ENCODE measurements at places on chromosomes 2 and 18.
A peak's percentile ranks its signal among the peaks of the same experiment; 100 is the strongest.

DNA sequence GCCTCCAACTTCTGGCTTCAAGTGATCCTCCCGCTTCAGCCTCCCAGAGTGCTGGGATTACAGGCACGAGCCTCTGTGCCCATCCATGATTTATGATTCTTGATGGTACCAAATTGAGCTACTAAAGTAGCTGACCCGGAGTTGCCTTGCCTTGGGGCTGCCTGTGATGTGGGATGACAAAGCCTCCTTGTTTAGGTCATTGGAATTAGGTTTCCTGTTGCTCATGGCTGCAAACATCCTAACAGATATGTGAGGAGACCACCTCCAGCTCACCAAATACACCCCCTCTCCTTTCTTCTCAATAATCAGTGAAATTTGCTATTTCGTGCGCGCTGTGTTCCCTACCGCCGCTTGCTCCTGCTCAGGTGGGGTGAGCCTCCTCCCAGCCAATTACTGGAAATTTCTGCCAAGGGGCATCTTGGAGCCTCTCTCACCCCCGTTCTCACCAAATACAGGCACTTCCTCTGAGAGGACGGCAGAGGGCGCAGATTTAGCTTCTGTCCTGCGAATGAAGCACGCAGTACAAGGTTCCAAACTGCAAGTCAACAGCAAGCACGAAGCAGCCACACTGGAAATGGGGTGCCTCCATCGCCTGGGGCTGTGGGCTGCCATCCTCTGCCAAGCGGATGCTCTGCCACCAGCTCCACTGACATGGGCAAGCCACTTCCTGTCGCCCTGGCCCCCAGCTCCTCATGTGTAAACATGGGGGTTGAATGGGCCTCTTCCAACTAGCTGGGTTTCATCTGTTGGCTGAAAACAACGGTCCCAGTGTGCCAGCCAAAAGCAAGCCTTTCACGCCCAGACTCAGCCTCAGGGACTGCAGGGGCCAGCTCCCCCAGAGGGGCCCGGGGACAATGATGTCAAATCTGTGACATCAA, 71.7 kb downstream of the NCAPH start:
- DNase-seq: peak; percentile 77

GRCh38 chr2:43001055-43001378, 208.6 kb upstream of the HAAO start:
- DNase-seq: no peak

DNA sequence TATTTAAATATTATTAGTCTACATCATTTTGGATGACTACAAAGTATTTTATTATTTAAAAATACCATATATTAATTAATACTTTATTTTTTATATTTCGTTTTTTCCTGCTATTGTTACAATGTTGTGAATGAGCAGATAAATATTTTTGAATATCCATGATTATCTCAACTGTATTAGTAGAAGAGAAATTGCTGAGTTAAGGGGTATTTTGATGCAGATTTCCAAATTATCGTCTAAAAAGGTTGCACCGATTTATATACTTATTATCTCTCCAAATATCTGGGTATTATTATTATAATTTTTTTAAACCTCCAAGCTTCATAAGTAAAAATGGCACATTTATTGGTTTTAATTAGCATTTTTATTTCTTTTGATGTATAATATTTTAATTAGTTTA, 8.9 kb upstream of the IL1RL1 start:
- DNase-seq: no peak

DNA sequence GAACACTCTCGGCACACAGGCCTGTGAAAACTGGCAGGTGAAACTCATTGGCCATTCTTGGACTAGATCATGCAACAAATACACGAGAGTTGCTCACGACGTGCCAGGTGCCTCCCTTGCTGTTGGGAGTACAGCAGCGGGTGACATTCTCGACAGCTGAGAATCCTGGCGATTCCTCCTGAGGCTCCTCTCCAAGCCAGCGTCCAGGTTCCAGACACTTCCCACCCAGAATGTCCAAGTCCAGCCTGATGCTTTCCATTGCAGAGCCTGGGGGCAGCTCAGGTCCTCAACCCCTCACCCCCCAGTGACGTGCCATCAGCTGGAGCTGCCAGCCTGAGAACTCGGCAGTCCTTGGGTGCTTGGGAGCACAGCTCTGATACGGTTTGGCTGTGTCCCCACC, 124.2 kb downstream of the PXDN start:
- no peak for DNase-seq

GRCh38 chr2:84121-84520, 37.8 kb upstream of the FAM110C start:
- peak; percentile 2 for DNase-seq

DNA sequence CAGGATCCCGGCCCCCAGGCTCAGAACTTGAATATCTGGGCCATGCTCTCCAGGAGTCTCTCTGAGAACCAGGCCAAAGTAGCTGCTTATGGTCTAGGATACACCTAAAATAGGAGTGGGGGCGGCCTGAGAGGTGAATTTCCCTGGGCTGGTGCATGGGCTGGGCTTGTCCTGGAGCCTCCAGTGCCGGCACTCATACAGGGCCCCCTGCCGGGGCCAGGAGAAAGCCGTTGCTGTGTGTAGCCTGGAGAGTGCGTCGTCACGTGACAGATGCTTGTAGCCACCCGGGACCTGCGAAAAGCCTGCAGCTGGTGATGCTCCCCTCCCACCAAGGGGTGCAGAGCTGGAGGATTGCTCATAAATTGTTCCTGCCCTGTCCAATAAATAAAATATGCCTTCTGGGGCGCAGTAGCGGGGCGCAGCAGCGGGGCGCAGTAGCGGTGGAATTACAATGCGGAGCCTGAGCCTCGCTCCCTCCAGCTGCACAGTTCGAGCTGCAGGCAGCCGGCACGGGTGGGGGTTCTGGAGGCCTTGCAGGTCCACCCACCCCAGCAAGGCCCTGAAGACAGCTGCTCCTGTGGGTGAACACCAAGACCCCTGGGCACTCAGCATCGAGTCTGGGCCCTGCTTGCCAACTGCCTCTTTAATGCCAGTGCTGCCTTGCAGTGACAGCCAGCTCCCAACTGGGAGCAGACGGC, 289.9 kb downstream of the NDUFA10 start:
- peak; percentile 22 for DNase-seq

DNA sequence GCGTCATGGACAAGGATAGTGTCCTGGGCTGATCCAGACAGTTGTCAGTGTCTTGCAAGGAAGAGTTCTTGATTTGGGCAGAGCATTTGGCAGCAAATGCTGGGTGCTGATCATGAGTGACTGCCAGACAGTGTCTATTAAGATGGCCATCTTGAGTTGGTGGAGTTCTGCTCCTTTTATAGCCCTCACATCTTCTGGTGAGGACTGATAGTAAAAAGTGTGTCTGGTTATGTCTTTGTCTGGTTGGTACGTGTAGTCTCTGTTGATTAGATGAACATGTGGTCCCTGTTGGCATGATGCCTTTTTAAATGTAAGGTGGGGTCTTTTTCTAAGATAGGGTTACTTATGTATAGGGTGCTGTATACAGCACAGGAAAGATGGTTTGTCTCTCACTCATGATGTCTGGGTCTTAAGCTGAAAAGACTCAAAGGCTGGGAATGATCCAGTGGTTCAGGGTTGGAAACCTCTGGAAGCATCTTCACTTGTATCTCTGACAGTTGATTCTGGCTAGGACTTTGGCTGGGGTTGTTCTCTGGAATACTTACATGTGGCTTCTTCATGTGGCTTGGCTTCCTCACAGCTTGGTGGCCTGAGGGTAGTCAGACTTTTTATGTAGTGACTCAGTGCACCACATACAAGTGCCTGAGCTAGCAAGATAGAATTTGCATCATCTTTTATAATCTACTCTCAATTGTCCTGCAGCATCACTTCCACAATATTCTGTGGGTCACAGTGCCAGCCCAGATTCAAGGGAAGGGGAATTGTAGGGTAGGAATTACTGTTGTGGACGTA, 11.8 kb downstream of the MTX2 start:
- no peak for DNase-seq

- DNase-seq: no peak
Measured at GRCh38 chr2:68238955-68239822, 13.1 kb downstream of the PPP3R1 start.

GRCh38 chr2:86541334-86541733, 21.9 kb downstream of the CHMP3 start:
- DNase-seq: no peak

GRCh38 chr2:60118061-60118460, 435.4 kb downstream of the BCL11A start:
- no peak for DNase-seq

DNA sequence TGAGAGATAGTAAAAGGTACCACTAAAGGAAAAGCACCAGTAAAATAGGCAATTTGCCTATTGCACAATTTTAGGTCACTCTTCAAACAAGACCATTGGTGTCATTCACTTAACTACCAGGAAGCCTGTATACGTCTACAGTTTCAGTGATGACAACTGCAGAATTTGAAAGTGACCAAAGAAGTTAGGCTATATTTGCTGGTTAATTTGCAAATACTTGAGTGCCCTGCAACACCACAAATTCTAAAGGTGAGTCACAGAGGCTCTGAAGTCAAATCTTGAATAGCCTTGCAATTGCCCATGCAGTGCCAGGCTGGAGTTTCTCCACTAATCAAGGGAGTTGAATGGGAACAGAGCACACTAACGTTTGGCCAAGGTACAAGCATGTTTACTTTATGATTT, 128.7 kb upstream of the CCDC68 start:
- no peak for DNase-seq

DNA sequence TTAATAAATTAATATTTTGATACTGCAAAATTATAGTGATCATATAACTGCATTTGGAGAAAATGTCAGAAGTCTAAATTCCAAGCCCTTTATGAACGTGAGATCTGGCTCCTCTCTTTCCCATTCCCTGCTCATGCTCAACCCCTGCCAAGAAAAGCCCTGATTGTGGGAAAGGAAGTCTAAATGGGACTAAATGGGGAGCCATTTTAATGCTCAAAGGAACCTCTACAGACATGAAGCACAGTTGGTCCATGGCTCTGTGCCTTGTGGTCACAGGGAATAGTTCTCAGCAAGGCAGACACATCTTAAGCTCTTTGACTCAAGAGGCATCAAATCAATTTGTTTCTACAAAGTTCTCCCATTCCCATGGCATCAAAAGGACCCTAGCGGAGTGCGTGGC, 29.3 kb upstream of the INSIG2 start:
- no peak for DNase-seq

GRCh38 chr2:217335341-217335966, 475.6 kb upstream of the TNP1 start:
- no peak for DNase-seq

GRCh38 chr2:99786636-99787390, 297.0 kb upstream of the REV1 start:
- no peak for DNase-seq

GRCh38 chr18:8706791-8707555, 1.6 kb downstream of the MTCL1 start:
- DNase-seq: peak; percentile 93

DNA sequence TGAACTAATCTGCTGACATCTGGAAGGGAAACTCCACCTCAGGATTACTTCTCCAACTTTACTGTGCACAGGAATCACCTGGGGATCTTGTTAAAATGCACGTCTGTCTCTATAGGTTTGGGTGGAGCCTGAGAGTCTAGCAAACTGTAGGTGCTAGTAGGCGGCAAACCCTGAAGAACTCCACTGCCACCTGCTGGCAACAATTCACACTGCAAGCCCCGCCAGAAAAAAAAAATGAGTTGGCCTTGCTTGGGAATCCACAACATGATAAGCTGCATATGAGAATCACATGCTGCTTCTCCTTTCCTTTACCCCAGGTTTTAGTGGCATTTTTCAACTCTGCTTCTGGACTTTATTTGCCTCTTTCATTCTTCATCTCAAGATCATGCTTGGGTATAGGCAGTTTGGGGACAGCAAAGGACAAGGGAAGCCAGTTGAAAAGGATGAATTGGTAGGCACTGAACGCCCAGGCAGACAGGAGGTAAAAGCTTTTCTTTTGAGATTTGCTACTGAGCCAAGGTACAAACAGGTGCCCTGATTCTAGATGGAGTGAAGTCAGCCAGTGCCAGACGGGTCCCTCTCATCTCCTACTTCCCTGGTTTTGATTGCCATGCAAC, 88.8 kb downstream of the VIT start:
- peak; percentile 56 for DNase-seq

DNA sequence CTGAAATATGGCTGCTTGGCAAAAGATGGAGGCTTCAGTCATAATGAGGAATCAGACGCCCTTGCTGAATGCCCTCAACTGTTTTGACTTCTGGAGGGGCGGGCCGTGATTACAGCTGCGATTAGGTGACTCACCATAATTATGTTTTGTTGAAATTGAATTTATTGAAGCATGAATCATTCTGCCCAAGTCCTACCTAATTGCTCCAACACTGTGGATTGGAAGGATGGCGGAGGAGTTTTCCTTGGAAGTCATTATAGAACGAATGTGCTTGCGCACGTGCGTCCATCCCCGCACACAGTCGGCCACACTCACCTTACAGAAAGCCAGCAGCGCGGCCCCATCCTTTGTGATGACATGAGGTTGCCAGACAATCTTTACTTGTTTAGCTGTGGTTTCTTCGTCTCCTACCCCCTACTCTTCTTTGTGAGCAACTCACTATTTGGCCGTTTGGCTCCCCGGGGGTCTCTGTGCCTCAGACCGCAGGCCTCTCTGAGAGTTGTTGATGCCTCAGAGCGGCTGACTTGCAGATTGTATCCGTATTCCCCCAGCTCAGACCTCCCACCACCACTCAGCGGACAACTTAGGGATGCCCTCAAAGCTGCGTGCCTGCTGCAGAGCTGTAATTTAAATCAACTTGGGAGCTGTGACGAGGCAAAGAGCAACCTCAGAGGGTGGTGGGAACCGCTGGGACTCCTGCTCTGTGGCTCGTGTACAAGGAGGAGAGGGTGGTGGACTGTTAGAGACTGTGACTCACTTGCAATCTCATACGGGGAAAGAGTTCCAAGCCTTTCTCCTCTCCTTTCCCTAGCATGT, 513.4 kb downstream of the TNS1 start:
- peak; percentile 93 for DNase-seq

- peak; percentile 71 for DNase-seq
Measured at GRCh38 chr2:177796654-177797415, 275.7 kb downstream of the PDE11A start.

- DNase-seq: no peak
Measured at GRCh38 chr2:189336276-189336975, 104.8 kb upstream of the WDR75 start.

DNA sequence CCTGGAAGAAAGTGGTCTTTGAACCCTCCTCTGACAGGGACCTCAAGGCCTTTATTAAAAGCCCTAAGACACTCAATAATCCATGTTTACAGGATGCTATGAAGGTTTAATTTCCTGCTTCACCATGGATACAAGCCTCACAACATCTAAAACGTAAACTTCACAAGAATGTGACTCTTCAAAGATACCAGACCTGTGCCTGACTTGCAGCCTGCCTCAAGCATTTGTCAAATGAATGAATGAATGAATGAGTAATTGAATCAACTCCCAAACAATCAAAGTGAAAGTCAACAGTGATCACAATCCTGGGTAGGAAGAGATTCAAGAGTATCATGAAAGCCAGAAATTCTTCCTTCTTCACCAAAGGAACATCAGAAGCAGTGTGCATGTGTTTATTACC, 30.4 kb downstream of the KLF7 start:
- DNase-seq: peak; percentile 30

- DNase-seq: no peak
Measured at GRCh38 chr18:59968583-59968982, 68.8 kb downstream of the PMAIP1 start.
